DMS53 (cell line): ENCODE measurements at places on chromosomes 4 and X.

DNA sequence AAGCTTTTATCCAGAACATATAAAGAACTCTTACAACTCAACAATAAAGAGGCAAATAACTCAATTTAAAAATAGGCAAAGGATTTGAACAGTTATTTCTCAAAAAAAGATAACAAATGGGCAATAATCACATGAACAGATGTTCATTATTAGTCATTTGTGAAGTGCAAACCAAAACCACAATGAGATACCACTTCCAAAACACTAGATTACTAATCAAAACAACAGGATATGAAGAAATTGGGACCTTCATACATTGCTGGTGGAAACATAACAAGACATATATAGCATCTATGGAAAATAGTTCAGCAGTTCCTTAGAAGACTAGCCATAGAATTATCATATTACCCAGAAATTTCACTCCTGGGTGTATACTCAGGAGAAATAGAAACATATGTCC lies 224.6 kb downstream of the FBXO8 start:
- no peak for DNase-seq

DNA sequence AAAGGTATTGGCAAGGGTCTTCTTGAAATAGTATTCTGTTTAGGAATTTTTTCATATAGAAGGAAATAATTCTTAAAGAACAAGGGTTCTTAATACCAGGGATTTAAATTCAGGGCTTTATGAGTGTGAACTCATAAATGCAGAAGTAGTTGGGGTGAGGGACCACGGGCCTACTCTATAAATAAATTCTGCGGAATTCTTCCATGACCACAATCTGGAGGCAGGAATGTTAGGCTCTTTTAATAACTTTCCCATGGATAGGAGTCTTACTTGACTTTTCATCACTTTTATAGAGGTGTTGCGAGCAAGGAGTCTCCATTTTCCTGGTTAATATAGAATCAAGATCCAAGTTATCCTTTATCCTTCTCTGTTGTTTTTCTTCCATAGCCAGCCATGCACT lies 76.7 kb upstream of the SLC4A4 start:
- no peak for DNase-seq

GRCh38 chr4:183321079-183321478 lies 1.0 kb upstream of the CLDN22 start:
- no peak for DNase-seq

DNA sequence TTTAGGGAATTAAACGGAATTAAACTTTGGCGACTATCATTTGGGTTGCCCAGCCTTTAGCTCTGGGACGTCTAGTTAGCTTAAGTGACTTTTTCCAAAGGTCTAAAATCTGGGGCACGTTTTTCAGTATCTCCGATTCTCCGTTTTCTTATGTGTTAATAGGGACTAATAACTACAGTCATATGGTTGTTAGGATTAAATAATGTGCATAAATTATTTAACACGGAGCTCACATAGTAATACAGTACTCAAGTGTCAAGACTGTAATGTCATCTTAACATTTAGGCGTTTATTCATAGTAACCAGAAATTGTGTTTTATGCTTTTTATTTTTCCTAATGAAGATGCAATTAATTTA lies 466 bp upstream of the CCNA2 start:
- no peak for DNase-seq

DNA sequence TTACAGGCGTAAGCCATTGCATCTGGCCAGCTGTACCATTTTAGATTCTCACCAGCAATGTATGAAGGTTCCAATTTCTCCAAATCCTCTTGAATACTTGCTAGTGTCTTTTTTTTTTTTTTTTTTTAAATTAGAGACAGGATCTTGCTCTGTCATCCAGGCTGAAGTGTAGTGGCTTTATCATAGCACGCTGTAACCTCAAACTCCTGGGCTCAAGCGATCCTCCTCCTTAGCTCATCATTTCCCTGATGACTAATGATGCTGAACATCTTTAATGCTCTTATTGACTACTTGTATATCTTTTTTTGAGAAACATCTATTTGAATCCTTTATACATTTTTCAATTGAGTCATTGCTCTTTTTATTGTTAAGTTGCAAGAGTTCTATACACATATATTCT lies 40.3 kb downstream of the HDAC8 start:
- no peak for DNase-seq

DNA sequence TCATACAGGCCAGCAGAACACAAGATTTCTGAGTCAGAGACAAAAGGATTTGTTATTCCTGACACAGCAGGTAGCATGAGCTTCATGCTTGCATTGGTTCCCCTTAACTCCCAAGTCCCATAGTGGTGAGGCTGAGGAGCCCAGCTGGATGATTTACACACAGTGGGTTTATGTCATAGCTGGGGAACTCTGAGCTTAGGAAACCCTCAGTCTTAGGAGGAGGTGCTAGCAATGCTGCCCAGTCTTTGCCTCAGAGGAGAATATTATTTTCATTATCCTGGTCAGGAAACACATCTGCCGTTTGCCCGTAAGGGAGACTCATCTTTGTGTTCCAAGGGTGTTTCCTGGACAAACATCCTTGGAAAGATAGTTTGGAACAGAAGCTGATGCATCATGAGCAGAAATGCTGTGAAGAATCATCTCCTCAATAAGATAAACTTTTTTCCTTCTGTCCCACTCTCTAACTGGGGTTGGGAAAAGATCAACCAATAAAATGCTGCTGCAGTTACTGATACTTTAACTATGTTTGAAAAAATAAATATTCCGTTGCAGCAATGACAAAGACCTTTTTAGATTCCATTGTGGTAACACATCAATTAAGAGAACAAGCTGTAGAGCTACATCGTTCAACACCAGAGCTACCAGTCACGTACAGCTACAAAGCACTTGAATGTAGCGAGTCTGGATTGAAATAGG lies 146.8 kb downstream of the DCLK2 start:
- no peak for DNase-seq

DNA sequence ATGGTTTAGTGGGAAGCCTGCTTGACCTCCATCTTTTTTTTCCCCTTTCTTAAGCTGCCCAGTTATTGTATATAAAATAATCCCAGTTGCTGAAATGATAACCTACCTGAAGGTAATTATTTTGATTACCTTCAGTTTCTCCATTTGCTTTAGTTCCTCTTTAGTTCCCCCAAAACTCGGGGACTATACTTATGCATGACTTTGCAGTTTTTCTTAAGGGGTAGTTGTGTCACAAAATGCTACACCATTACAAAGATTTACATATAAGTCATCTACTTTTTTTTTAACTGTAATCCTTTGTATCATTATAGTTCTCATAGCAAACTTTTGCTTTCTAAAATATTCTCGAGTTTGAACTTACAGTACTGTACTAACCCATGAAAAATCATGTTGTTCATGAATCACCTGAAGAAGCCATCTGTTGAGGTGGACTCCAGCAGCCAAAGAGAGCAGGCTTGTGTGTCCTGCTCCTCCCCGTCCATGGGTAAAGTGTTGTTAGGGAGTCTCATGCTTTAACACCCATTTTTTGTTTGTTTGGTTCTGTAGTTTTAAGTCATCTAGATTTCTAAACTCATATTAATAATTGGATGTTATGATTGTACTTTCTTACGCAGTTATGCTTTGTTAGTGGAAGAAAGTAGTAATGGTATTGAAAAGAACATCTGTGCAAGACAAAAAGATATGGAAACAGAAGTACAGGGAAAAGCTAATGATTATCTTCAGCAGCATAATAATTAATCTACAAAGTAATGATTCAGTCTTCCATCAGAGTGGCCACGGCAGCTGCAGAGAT lies 34.6 kb downstream of the HADH start:
- DNase-seq: no peak

DNA sequence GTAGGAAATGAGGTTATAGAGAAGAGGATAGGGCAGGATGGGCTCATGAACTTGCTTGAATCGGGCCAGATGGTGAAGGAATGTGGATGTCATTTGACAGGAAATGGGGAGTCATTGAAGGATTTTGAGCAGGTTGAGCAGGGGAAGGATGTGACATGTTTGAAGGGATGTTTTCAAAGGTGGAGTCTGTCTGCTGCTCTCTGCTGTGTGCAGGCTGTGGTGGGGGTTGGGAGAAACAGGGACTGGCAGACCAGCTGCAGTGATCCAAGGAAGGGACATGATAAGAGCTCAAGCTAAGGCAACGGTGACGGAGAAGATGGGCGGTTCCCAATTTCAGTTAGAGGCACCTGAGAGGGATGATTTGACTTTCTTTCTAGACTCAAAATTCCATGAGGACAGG lies 14.0 kb upstream of the XPNPEP2 start:
- DNase-seq: peak; percentile 35

DNA sequence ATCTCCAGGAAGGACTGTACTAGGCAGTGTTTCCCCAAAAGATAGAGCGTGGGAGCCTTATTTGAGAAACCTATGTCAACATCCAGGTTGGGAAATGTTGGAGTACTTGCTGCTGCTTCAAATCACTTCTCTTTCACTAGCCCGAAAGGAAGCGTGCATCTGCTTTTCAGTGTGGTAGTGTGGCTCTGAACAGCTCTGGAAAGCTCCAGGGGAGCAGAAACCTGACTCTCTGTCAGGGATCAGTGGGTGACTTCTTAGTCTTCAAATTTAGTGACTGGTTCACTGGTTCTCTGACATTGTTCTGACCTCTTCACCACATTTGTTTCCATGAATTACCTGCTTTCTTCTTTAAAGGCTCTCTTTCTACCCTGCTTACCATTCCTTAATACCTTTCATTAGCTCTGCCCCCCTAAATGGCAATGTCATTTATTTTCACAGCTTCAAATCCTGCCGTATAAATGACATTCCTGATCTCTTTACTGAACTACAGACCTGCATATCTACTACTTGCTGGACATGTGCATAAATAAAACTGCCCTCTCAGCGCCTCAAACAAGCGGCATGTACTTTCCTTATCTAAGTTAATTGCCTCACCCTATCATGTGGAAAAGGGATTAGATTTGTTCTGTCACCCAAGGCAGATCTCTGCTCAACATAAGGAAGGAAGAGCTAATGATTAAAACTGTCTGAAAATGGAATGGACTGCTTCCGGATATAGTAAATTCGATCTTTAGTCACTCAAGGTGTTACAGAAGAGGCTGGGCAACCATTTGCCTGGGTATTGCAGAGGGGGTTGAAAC lies 37.0 kb downstream of the DLG3 start:
- DNase-seq: no peak

- DNase-seq: peak; percentile 4
Observed at GRCh38 chr4:113893546-113893945, 85.9 kb downstream of the ARSJ start.

- DNase-seq: no peak
Observed at GRCh38 chrX:17595456-17596035, 141.7 kb upstream of the SCML1 start.

DNA sequence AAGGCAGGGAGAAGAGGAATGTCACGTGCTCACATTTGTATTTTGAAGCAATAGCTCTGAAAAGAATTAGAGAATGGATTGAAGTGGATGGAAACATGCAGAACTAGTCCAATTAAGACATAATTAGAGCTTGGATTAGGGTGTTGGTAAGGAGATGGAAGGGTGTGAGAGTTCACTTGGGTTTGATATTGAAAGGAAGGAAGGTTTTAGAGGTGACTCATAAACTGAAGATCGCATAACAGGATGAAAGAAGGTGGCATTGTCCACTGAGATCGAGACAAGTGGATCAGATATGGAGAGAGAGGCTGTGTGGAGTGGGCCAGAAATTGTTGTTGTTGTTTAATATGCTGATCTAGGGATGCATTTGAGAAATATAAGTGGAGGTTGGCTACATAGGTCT lies 244.0 kb upstream of the SMIM31 start:
- no peak for DNase-seq

- DNase-seq: no peak
Observed at GRCh38 chr4:138671106-138671505, 344.5 kb upstream of the NOCT start.
